ENCODE measurements at places on chromosomes 4 and X.

- DNase-seq: no peak
Observed at GRCh38 chr4:61996943-61997342, 796.8 kb downstream of the ADGRL3 start.

- DNase-seq: no peak
Observed at GRCh38 chrX:39614680-39614998, 483.1 kb downstream of the BCOR start.

DNA sequence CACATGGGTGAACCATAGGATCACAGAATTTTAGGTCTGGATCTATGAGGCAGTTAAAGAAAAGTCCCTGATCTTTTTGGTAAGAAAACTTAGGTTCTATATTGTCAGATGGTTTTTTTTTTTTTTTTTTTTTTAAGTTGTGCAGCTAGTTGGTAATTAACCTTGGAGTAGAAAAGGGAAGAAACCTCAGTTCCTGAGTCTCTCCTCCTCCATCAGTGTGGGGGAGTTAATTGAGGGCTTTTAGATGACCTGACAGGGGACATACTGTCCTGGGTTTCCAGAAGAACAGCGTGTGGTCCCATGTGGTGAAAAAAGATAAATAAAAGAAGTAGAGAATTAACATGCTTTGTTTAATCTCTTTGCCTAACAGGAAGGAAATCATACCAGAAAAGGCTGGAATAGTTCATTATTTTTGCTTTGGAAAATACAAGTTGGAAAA lies 123.7 kb downstream of the ARHGAP10 start:
- DNase-seq: no peak

GRCh38 chr4:184760681-184761080 lies 26.8 kb upstream of the CENPU start:
- no peak for DNase-seq

- DNase-seq: no peak
Observed at GRCh38 chrX:137171626-137172025, 137.8 kb upstream of the GPR101 start.

DNA sequence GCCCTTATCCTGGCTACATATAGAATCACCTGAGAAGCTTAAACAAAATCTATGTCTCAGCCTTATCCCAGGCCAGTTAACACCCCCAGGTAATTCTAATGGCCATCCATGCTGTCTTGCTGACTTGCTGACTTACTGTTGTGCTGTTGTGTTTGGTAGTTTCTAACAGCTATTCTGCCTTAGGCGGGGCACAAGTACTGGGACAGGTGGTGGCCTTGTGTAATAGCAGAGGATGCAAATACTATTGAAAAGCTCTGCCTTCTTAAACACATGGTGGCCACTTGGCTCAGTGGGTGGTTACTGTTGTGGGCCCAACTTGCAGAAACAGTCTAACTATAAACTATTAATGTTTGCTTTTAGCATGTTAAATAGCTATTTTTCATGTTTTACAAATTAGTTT lies 56.2 kb downstream of the CDS1 start:
- no peak for DNase-seq

DNA sequence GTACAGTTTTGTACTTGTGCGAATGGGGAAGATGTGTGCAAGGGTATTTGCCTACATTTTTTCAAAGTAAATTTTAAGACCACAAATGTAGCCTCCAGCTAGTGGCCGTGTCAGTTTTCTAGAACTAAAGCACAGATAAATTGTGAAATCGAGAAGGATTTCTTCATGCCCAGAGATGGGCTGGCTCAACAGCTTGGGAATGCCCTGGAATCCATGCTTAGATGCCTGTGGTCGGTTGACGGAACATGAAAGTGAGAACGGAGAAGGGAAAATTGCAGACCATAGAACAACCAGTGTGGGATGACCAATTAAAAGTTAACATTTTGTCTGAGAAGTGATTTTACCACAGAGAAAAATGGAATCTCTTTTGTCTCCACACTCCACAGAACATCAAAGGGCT lies 73.2 kb upstream of the VCX2 start:
- no peak for DNase-seq

- no peak for DNase-seq
Observed at GRCh38 chrX:13285693-13286092, 34.2 kb downstream of the ATXN3L start.

DNA sequence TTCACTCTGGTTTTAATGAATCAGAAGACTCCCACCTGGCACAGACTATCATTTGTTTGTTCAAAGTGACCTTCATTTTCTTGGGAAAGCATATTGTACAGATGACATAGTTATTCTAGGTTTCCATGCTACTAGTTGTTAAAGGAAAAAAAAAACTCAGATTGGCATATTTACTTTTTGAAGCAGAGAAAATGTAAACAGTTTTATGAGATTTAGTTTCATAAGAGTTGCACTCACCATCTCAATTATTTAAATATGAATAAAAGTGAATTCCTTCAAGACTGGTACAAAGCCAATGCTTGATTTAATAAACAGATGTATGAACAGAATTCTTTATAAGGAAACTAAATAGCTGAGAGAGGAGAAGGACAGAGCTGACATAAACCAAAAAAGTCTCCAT lies 280.3 kb upstream of the UGT8 start:
- no peak for DNase-seq

DNA sequence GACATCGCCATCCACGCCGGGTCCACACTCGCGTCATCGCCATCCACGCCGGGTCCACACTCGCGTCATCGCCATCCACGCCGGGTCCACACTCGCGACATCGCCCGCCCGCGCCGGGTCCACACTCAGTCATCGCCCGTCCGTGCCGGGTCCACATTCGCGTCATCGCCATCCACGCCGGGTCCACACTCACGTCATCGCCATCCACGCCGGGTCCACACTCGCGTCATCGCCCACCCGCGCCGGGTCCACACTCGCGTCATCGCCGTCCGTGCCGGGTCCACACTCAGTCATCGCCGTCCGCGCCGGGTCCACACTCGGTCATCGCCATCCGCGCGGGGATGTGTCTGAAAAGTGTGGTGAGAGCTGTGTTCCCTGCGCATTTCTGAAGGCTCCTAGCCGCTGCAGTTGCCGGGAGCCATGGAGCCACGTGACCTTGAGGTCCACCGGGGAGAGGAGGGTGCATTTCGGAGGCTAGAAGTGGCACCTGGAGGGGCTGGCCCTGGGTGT lies 17.3 kb downstream of the PCGF3 start:
- DNase-seq: no peak

- DNase-seq: no peak
Observed at GRCh38 chr4:88573995-88574394, 18.3 kb upstream of the HERC3 start.

DNA sequence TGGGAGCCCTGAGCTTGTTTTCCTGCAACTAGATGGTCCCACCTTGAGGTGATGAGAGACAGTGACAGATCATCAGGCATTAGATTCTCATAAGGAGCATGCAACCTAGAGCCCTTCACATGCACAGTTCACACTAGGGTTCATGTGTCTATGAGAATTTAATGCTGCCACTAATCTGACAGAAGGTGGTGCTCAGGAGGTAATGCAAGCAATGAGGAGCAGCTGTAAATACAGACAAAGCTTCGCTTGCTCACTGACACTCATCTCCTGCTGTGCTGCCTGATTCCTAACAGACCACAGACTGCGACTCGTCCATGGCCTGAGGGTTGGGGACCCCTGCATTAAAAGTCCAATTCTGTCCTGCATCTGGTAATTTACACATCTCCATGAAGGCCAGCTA lies 141.6 kb downstream of the KCNIP4 start:
- DNase-seq: no peak

DNA sequence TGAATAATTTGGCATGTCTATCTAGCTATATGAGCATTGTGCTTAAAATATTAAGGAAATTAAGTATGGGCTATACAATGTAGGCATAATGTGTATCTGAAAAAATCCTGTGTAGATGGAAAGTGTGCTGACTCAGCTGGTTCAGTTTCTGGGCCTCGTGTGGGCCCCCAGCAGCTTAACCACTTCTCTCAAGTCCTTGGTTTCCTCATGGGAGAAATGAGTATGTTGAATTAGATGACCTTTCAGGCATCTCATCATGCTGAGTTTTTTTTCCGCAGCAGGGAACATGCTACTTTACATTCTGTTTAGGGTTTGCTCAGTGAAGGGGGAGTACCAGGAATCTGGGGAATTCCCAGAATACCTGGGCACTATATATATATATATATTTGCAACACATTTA lies 30.5 kb downstream of the RHOH start:
- DNase-seq: peak; percentile 11

DNA sequence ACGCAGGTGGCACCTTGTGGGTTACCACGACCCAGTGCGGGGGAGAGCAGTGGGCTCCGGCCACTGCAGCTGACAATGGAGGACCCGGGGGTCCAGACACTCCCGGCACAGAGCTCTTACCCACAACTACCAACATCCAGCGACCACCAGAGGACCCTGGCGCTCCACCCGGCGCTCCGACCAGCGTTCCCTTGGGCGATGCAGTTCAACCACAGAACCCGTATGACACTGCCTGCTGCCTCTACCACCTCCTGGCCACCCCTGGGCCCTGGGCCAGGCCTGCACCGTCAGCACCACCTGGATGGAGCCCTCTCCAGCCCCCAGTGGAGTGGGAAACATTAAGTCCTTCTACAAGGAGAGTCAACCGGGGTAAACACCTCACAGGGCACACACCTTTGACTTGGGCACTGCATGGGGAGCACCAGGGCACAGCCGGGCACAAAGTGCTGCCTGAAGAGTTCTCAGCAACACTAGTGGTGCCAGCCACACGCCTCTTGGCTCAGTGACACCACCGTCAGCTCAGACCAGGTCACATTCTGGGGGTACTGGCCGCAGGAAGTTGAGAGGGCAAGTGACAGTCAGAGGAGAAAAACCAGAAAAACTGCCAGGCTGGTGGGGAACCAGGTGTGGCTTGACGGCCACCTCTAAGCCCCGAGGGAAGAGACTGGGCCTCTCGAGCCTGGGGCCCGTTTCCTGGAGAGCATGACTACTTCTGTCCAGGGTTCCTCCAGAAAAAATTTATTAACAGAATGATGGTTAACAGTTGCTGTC lies 2.6 kb downstream of the CTBP1 start:
- DNase-seq: no peak

GRCh38 chrX:69306063-69306404 lies 140.8 kb upstream of the PJA1 start:
- no peak for DNase-seq

- DNase-seq: no peak
Observed at GRCh38 chr4:88242144-88242543, 42.2 kb downstream of the PPM1K start.

GRCh38 chrX:113759422-113759821 lies 824.5 kb upstream of the HTR2C start:
- no peak for DNase-seq

DNA sequence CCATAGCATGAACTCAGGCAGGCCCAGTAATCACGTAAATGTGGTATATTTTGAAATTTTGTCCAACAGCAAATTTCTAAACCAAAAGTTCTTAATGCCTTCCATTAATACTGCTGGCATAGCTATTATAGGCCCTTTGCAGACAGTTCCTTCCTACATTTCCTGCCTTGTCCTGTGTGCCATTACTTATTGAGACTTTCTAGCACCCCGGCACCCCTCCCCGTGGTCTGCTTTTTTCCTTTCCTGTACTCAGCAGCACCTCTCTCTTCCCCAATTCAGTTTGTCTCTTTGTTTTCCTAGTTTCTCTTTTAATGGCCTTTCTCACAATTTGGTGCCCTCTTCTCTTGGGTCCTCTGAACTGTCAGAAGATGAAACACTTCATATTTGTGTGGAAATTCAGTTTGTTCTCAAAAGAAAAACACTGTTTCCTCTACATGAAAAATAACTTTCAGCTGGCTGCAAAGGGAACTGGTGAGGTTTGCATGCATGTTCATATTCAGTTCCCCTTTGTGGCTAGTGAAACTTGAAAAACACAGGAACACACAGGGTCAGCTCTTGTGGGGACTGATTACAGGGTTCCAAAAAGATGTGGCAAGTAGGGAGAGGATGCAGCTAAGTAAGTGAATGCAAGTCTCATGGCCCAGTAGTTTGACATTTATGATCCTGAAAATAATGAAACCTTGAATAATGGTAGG lies 17.1 kb downstream of the GPR34 start:
- no peak for DNase-seq

DNA sequence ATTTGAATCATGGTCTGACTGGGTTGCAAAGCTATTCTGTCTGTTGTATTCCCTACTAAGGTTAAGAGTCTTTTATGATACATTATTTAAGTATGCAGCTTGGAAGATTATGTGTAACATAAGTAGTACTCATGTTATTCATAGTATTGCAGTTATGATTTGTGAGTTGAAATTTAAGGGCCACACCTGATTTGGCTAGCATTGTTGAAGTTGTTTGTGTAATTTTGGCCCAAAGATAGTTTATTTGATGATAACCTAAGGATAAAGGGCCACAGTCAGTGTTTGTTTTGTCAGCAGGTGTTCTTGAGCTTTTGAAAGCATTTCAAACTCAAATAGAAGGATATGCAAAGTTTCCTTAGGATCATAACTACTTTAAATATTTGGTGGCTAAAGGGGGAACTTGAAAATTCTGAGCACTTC lies 38.9 kb downstream of the NUDT9 start:
- DNase-seq: no peak

DNA sequence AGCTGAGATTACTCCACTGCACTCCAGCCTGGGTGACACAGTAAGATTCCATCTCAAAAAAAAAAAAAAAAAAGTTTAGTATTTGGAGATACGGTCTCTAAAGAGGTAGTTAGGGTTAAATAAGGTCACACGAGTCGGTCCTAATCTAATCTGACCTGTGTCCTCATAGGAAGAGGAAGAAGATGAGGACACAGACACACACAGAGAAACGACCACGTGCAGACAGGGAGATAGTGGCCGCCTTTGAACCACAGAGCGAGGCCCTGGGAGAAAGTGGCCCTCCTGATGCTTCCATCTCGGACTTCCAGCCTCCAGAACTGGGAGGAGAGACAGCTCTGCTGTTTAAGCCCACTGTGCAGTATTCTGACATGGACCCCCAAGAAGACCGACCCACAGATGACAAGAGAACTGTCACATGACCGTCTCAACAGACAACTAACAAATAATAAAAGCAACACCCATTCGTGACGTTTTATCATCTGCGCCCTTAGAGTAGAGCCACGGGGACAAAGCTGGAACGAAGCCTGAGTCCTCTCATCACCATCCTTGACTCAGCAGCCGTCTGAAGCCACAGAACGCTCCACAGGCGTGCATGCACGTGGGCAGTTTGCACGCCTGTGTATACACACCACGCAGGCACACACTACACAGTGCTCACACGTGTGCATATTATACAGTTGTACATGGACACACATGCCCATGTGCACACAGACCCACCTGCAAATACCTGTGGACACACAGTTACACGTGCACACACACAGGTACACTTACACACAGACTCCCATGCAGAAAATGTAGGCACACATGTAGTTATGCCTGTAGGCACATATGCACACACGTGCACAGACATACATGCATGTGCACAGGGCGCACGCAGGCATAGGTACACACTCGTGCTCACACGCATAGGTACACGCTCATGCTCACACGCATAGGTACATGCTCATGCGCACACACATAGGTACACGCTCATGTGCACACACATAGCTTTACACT lies 51.7 kb downstream of the FAM53A start:
- DNase-seq: no peak

DNA sequence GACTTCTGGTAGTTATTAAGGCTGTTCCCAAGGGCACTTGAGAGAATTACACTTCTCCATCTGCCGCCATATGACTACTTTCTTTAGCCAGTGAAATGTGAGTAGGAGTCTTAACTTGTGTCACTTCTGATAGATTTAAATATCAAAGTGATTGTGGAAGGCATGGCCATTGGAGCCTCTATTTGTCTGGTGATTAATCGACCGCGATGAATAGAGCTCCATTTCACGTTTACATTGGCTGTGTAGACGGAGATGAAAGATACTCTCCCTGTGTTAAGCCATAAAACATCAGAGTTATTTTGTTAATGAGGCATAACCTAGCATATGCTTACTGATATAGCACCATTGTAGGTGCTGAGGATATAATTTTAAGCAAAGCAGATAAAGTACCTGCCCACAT lies 852.4 kb downstream of the CCSER1 start:
- no peak for DNase-seq

All from activated CD4-positive, CD25-positive, alpha-beta regulatory T cell (primary cell).